ENCODE measurements at places on chromosomes 3 and 15.
A peak's percentile ranks its signal among the peaks of the same experiment; 100 is the strongest.

GRCh38 chr15:26521691-26522198 is 251.1 kb downstream of the GABRB3 start:
- DNase-seq, result no peak

GRCh38 chr3:159273608-159274007 is 471.8 kb downstream of the MFSD1 start:
- DNase-seq, result no peak

GRCh38 chr15:98683831-98684230 is 35.5 kb downstream of the IGF1R start:
- DNase-seq, result no peak

DNA sequence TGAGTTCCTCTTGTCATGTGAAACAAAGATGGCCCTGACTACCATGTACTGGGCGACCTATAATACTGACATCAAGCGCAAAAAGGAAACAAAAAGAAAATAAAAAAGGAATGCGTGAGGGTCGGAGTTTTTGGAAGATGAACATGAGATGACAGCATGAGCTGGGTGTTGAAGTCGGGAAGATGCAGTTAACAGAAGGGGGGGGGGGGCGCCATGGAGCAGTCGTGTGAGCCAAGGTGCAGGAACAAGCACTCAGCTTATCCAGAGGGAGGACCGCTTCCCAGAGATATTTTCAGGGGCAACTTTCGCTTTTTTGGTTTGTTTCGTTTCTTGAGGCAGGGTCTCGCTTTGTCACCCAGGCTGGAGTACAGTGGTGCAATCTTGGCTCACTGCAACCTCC is 110.2 kb downstream of the RORA start:
- no peak for DNase-seq

GRCh38 chr3:50230794-50231125 is 5.2 kb upstream of the GNAI2 start:
- no peak for DNase-seq

DNA sequence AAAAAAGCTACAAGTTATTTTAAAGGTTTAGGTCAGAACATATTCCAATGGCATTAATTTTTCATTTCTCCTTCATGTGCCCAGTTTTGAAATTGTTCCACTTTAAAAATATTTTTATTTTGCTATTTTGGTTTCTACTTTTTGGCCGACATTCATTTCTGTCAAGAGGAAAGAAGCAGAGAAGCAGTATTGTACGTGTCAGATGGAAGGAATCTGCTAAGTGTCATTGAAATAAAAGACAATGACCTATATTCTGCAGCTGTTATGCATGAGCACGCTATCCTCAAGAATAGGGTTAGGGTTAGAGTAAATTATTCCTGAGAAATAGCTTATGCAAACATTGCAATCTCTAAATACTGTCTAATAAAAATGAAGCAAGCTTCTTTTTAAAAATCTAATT is 941.7 kb downstream of the TUSC7 start:
- DNase-seq, result no peak

DNA sequence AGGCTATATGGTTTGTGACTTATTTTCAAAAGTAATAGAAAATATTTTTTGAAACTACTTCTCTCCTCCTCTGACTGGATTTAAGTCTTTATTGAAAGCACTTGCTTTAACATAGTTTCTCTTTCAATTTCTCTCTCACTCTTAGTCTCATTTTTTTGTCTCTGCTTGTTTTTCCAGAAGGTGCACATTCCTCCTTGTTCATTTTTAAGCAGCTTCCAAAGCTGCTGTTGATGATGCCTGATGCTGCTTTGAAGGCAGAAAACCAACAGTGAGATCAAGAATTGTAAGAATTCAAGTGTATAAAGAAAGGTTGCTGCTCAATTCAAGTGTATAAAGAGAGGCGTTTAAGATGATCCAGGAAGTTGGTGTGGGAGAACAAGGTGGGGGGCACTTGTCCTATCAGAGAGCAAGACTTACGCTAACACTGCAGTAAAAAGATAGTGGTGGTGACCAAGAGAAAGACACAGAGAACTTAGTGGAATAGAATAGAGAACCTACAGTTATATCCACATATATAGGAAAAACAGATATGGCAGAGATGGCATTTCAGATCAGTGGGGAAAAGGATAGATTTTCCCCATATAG is 12.1 kb downstream of the NR2C2 start:
- no peak for DNase-seq

DNA sequence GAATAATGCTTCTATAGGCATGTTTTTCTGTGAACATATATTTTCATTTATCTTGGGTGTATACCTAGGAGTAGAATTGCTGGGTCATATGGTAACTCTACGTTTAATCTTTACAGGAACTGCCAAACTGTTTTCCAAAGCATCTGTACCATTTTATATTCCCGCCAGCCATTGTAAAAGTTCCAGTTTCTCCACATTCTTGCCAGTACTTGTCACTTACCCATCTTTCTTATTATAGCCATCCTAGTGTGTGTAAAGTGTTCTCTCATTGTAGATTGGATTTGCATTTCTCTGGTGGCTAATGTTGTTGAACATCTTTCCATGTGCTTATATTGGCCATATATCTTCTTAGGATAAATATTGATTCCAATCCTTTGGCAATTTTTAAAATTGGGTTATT is 31.2 kb upstream of the CFAP20DC start:
- DNase-seq, result no peak

- DNase-seq, result peak; percentile 45
Observed at GRCh38 chr3:42190701-42191442, 75.1 kb downstream of the CCK start.

- DNase-seq, result no peak
Observed at GRCh38 chr3:184741798-184742675, 30.2 kb upstream of the MAGEF1 start.

DNA sequence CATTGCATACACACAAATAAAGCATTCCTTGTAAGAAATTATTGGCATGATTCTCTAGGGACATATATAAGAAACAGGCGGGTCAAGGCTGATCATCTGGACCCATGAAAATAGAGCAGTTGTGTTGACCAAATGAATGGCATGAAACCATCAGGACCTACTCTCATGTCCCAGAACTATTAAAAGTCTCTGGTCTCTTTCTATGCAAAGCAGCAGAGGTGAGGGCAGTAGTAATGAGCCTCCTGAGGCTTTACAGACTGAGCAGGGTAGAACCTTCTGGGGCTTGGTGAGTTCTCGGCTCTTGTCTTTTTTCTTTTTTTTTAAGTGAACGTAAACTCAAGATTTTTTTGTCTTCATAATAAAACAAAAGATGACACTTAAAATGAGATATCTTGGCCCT is 9.3 kb downstream of the GLDN start:
- no peak for DNase-seq

DNA sequence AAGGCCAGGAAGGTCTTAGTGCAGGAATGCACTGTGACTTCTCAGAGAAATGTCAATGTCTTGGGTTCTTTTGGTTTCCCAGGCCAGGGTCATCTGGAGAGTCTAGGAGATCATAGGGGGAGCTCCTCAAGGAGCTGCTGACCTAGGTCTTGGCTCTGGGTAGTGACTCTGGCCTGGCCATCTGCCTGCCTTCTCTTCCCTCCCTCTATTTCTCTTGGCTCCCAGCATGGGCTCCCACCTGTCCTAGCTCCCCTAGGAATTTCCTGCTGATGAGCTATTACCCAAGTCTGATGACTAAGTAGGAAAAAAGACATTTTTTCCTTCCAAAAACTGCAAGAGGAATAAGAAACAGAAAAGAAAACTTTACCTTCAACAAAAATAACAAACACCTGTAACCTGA is 57.4 kb downstream of the BSN start:
- DNase-seq, result no peak

DNA sequence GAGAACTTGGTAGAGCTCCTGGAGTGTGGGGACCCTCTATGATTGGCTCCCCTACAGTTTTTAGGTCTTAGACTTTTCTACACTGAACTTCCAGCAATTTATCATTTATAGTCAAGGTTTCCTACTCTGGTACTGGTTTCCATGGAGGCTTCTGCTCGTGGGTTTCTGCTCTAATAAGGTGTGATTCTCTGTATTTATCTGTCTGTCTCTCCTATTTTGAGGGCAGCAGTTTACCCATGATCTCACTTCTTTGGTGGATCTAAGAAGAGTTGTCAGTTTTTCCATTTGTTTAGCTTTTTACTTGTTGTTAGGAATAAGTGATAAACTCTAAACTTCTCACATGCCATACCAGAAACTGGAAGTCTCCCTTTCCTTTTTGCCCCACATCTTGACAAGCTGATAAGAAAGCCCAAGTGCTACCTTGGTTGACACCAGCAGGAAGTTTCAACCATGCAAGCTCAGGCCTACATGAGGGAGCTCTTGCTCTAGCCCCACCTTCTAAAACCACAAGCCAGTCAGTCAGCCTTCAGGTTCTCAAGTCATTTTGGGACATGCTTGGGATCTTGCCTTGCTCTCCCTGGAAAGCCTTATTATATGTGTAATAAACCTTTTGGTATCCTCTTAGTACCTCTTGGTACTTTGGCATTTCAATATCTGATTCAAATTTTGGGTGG is 10.0 kb downstream of the TIMMDC1 start:
- no peak for DNase-seq

- no peak for DNase-seq
Observed at GRCh38 chr3:184872200-184872599, 60.2 kb downstream of the VPS8 start.

- DNase-seq, result no peak
Observed at GRCh38 chr3:129386984-129387383, 41.5 kb downstream of the EFCAB12 start.

- no peak for DNase-seq
Observed at GRCh38 chr3:154182322-154182922, 61.2 kb downstream of the ARHGEF26 start.

- DNase-seq, result no peak
Observed at GRCh38 chr3:46930166-46930944, 46.2 kb downstream of the CCDC12 start.

GRCh38 chr3:28042095-28042635 is 199.3 kb upstream of the CMC1 start:
- no peak for DNase-seq

DNA sequence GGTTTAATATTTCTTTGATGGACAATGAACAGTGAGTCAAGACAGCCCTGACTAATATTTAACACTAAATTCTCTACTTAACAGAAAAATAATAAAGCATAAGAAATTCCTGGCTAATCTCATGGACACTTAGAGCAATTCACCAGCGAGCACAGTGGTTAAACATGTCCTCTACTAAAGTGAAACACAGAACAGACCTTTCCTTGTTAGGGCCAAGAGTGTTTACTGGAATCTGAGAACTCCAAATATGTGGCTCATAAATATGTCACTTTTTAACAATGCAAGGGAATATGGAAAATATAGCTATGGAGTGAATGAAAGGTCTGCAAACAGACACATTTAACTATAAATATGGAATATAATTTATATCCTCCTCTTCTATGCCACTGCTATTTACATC is 18.6 kb upstream of the IGSF10 start:
- DNase-seq, result no peak

GRCh38 chr3:165753560-165753959 is 83.7 kb downstream of the BCHE start:
- DNase-seq, result no peak

DNA sequence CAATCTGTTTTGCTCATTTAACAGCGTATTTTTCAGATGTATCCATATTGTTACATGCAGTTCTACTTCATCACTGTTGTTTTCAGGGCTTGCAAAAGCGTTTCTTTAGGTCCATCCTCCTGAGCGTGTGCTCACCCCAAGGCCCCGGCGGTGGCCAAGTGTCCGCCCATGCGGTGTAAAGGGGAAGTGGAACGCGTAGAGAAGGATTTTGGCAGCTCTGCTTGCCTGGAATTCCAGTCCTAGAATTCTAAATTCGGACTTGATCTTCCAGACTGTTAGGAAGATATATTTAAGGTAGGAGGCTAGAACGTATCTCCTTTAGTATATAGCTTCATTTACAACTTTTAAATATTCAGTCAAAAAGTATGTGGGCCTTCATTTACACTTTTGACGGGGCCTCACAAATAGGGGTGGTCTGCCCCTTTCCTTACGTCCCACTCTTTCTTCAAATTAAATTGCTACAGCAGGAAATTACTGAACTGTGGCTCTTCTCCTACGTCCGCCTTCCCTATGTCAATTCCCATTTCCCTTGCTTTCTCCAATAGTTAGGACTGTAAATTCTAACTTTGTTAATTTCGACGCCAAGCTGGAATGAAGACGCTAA is 609 bp upstream of the TBC1D23 start:
- DNase-seq, result no peak

GRCh38 chr3:11467875-11468274 is 175.8 kb downstream of the VGLL4 start:
- no peak for DNase-seq

GRCh38 chr3:59919586-59919985 is 869.8 kb upstream of the CFAP20DC start:
- DNase-seq, result no peak

- DNase-seq, result no peak
Observed at GRCh38 chr3:47407896-47408838, 27.3 kb downstream of the PTPN23 start.

- DNase-seq, result no peak
Observed at GRCh38 chr3:134713671-134714070, 62.8 kb upstream of the KY start.

GRCh38 chr15:49313650-49314049 is 109.4 kb upstream of the FGF7 start:
- no peak for DNase-seq

DNA sequence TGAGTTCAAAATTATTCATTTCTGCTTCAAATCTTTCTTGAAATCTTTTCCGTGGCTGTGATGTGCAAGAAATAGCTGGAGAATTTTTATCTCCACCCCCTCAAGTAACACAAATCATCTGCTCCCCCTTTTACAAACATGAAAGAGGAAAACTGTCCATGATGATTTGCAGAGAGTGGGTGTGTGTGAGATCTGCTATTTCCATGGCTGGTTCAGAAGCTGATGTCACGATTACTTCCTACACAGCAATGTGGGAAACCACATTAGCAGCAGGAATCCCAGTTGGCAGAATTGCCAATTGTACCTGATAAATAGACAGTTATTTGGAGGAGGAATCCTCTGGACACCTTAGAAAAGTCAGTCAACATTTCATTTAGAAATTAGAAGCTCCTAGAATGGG is 75.2 kb upstream of the GRM7 start:
- DNase-seq, result no peak

DNA sequence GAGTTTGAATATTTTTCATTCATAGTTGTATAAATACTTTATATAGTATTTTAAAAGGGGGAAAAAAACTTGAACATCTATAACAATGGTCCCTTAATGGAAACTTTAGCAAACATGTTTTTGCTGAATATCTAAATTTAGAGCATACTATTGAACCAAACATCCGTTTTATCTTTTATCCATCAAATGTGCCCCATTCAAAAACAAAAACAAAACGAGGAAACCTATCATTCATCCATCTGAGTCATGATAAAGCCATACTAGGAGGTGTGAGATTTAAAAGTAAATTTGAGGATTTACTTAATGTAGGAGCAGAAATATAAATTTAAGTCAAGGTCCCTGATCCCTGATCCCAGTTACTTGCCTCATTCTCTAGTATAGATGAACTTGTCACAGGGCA is 463.6 kb upstream of the MDFIC2 start:
- DNase-seq, result no peak

GRCh38 chr3:133821767-133822638 is 16.4 kb downstream of the SRPRB start:
- DNase-seq, result no peak

DNA sequence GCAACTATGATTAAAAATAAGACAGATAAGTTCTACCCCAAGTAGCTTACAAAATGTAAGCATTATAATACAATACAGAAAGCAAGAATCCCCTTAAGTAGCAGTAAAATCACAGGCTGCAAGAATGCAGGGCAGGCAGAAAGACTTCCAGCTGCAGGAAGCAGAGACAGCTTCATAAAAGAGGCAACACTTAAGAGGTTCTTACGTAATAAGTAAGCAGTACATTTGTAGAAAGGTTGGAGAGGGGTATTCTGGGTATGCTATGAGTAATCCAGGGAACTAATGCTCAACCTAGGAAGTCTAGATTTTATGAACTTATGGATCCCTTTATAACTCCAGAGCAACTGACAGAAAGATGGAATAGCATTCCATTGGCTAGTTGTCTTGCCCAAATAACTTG is 151.6 kb downstream of the IL5RA start:
- DNase-seq, result no peak

All from stimulated activated CD4-positive, alpha-beta T cell treated with anti-CD3 and anti-CD28 coated beads, Interleukin-1b, Interleukin-23, amount 100 ng/mL, for 1 hour (primary cell).